ENCODE measurements at places on chromosomes 16 and 17.

DNA sequence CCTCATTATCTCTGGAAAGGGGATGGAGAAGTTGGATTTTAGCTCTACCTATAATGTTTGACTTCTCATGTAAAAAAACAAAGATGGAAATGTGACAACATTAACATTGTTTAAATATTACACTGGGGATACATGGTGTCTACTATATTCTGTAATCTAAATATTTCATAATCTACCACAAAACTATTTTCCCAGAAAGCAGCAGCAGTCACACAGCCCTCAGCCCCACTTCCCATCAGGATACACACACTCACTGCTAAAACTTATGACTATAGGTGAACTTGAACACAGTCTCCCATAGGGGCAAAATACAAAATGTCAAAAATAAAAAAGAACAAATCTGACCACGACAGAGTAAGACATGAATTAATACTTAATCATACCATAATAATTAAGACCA is 95.7 kb downstream of the KANSL1 start:
- no peak for DNase-seq

- DNase-seq: no peak
Measured at GRCh38 chr17:73521376-73521775, 122.9 kb downstream of the SDK2 start.

DNA sequence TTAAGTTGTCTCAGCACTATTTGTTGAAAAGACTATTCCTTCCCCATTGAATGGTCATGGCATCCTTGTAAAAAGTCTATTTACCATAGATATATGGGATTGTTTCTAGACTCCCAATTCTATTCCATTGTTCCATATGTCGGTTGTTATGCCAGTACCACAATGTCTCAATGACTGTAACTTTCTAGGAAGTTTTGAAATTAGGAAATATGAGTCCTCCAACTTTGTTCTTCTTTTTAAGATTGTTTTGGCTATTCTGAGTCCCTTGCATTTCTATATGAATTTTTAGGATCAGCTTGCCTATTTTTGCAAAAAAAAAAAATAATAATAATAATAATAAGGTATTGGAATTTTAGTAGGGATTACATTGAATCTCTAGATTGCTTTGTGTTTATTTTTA is 43.0 kb upstream of the ABCA3 start:
- DNase-seq: no peak

DNA sequence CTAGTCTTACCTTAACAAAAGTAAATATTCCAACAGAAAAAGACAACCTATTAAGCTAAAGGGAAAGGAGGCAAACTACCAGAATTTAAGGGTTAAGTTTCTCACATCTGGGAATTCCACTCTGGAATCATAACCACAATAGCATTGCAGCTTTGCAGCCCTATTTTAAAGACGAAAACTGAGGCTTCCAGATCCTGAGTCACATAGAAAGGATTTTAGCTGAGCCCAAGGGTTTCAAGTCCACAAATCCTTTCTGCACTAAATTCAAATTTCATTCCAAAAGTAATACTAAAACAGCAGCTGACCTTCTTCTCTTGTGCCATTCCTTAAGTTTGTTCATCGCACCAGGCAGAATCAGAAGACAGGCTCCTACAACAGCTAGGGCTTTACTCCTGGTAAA is 17.8 kb downstream of the XYLT1 start:
- no peak for DNase-seq

GRCh38 chr16:57725151-57725550 is 10.4 kb upstream of the KATNB1 start:
- DNase-seq: no peak

DNA sequence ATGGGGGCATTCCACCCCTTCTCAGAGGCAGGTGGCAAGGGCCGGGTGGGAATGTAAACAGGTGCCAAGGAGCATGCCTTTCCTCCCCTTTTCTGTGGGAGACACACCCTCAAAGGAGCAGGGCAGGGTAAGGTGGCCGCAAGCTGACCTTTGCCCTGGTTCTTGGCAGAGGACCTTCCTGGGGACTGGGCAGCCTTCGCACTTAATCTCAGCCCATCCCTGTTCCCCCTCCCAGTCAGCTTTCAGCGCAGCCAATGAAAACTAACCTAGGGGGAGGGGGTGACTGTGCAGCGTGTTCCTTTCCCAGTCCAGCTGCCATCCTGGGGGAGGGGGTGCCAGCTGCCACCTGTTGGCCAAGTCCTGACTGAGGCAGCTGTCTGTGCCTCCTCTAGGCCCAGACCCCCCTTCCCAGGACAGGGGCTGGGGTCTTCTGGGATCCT is 2.8 kb downstream of the TRAF4 start:
- DNase-seq: no peak

DNA sequence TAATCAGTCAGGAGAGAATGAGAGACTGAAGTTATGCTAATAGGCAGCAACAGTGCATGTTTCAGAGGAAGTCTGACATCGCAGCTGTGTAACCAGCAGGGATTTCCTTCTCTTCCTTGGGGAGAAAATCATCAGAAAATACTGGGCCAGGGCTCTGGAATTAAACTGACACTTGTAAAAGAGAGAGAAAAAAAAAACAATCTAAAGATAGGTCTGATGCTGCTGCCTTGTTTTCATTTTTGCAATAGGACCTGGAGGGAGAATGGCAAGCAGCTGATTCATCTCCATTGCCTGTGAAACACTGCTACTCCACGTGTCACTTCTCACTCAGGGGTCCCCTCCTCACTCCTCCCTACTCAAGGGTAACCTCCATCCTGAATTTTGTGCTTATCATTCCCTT is 17.7 kb upstream of the CORO6 start:
- DNase-seq: peak; percentile 40

GRCh38 chr16:9836118-9836736 is 346.0 kb downstream of the GRIN2A start:
- no peak for DNase-seq

DNA sequence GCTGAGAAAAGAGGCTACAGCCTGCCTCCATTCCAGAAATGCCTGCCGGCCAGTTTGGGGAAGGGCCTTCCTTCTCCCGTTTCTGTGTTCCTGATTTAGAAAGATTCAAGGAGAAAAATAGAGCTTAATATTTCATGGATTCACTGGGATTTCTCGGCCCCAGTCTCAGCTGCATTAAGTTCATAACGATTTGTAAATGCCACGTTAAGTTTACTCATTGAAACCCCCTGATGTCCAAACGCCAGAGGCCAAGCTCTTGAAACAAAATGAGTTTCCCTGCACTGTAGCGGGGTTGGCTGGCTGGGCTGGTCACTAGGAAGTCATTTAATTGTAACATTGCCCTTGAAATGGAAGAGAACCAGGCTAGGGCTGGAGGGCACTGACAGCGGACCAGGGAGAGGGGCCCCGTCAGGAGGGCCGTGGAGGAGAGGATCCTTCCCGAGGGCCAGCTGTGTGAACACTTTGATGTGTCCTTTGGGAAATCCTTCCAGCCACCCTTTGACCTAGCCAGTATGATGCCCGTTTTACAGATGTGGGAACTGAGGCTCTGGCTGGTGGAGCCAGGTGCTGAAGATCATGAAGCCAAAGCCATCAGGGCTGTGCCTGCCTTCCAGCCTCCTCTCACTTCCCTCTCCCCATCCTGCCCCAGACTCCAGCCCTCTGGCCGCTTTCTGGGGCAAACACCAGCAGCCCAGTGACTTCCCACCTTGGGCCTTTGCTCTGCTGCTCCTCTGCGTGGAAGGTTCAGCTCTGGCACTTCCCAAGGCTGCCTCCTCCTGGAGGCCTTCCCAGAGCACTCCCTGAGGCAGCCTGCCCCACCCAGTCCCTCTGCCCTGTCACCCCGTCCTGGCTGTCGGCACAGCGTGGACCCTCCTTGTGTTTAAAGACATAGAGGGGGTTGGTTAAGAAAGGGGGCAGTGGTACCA is 220.6 kb downstream of the KATNIP start:
- no peak for DNase-seq

DNA sequence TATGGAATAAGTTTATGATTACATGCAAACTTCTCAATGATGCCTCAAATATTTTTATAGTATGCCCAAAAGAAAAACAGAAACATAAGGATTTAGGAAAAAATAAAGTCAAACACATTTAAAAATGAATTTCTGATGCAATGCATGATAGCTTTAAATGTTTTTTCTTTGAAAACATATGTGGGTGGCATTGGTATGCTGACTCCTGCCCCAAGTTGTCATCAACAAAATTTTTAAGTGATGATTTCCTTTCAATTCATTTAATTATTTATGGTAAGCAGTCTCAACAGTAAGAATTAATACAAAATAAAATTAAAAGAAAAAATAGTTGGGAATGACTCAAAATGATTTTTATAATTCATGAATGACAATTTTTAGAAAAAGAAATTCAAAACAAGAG is 104.9 kb downstream of the CEP112 start:
- no peak for DNase-seq

DNA sequence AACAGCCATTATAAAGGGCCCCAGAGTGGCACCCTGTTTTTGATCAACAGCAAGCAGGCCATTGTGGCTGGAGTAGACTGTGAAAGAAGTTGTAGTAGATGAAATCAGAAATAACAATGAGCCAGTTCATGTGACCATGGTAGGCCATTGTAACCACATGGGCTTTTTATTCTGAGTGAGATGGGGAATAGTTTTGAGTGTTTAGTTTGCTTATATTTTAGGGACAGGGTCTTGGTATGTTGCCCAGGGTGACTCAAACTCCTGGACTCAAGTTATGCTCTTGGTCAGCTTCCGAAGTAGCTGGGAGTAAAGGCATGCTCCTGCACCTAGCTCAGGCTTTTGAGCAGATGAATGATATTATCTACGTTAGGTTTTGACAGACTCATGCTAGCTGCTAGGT is 12.0 kb downstream of the CBFB start:
- peak; percentile 5 for DNase-seq

DNA sequence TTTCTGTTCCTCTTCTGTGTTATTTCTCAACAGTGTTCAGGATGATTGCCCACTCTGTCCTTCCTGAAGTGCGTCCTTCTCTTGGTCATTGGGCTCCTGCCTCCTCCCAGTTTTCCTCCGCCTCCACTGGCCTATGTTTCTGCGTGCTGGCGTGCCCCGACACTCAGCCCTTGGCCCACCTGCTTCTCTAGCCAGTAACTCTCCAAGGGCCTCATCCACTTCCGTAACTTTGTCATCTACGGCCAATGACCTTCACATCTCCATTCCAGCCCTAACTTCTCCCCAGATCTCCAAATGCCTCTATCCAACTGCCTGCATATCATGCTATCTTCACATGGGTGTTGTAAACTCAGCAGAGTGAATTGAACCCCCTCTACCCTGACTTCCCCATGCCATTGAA is 39.6 kb upstream of the RPL38 start:
- no peak for DNase-seq

DNA sequence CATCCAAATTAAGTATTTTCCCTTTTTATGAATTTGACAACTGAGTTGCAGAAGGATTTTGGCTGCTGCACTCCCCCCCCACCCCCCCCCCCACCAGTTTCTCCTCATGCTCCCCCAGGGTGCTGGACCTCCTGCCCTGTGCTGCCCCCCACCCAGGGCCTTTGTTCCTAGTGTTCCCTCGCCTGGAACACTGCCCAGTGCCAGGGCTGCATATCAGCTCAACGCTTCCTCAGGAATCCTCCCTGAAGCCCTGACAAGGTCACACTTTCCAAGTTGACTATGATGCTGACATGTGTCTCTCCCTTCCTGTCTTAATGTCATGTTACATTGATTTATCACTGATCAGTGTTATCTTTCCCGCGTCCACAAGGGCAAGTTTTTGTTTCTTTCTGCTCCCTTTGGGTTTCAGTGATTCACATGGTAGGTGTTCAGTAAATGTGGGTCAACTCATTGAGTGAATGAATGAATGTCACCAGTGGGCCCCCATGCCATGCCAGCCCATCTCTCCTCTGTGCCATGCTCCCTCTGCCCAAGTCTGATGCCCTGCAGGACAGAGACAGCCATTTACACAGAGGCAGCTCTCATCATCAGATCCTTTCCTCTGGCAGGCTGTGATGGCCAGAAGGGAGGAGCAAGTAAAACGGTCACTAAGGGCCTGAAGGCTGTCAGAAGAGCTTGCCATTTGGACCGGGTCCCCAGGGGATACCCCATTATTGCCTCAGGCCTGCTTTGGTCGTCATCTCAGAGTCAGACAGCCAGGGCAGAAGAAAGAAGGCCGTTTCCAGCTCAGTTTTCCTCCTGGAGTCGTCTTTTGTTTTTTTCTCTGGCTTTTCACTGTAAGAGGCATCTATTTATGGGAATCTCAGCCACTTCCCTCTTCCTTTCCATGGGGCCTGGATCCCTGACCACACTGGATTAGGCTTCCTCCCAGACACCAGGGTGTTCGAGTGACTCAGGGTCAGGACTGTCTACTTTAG is 386.2 kb downstream of the SNX29 start:
- DNase-seq: no peak

- no peak for DNase-seq
Measured at GRCh38 chr16:74700438-74701225, at the start of gene MLKL. MLKL (minus strand) TSS chr16:74700862; CDS start chr16:74695757, 5,105 bp downstream.
